Keratinocyte (primary cell): ENCODE measurements at places on chromosomes 12 and 14. TPM values are rescaled to one million over a fixed set of nuclear protein-coding genes. Genes with fewer than 3 reads are reported as not detected.

GALNT4 gene
- 1.9 to 3.7 TPM (median 3.4 TPM) in 3 replicates for polyA plus RNA-seq

PAH gene
- polyA plus RNA-seq, result not detected in 3 replicates

PXMP2 gene
- 16.8 to 18.0 TPM (median 17.2 TPM) in 3 replicates for polyA plus RNA-seq

ANKS1B gene
- polyA plus RNA-seq, result 0.04 TPM in 1 of 3 replicates, not detected in the others

GSG1 gene
- polyA plus RNA-seq, result 0.05 TPM in 1 of 3 replicates, not detected in the others

CCDC197 gene
- not detected in 3 replicates for polyA plus RNA-seq

PPP2R5E gene
- 11.2 to 23.4 TPM (median 22.7 TPM) in 3 replicates for polyA plus RNA-seq

ADSS1 gene
- polyA plus RNA-seq, result 1.7 to 4.9 TPM (median 1.8 TPM) in 3 replicates

NGB gene
- polyA plus RNA-seq, result not detected in 3 replicates

MYO1A gene
- polyA plus RNA-seq, result 0.01 TPM in 1 of 3 replicates, not detected in the others

CLEC1B gene
- polyA plus RNA-seq, result not detected in 3 replicates

PLA2G1B gene
- polyA plus RNA-seq, result not detected in 3 replicates

ADCK1 gene
- 4.8 to 9.5 TPM (median 4.9 TPM) in 3 replicates for polyA plus RNA-seq

CD163L1 gene
- polyA plus RNA-seq, result 0.30 to 0.62 TPM (median 0.35 TPM) in 3 replicates

- H3K36me3 ChIP-seq, result no peaks in the 10 kb centered on the region
- H3K27ac ChIP-seq, result no peak overlapping the region
- H3K4me3 ChIP-seq, result no peak overlapping the region
- no peak for DNase-seq
- H3K4me1 ChIP-seq, result no peaks in the 10 kb centered on the region
Measured at GRCh38 chr12:74820324-74820723, 282.7 kb downstream of the ATXN7L3B start.

- H3K36me3 ChIP-seq, result no peaks in the 10 kb centered on the region
- H3K4me1 ChIP-seq, result peaks cover 52% of the 10 kb centered on the region
- DNase-seq, result no peak
- peak overlapping the region; percentile 57 for H3K4me3 ChIP-seq
Measured at GRCh38 chr12:13101821-13102375, 1.6 kb downstream of the GSG1 start.

DNA sequence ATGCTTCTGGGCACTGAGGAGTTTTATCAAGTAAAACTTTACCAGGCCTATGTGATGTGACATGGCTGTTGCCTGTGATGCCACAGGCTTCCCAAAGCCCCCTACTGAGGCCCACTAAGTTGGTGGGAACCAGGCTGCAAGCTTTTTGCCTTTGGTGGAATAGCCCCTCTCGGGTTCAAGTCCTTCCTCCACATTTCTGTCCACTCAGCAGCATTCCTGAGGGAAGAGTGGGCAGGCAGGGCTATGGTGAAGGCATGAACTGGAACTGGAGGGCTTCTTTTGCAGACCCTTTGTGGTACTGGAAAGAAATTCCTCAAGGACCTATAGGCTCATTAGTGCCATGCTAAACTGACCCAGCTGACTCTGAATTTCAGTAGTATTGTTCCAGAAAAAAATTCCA, 48.5 kb downstream of the WDR20 start:
- H3K4me1 ChIP-seq, result peaks cover 22% of the 10 kb centered on the region
- no peak overlapping the region for H3K4me3 ChIP-seq
- no peaks in the 10 kb centered on the region for H3K36me3 ChIP-seq
- peak overlapping the region; percentile 50 for H3K27ac ChIP-seq
- no peak for DNase-seq

GRCh38 chr14:104882325-104882973, 17.4 kb downstream of the CEP170B start:
- H3K4me1 ChIP-seq, result peaks cover 6% of the 10 kb centered on the region

DNA sequence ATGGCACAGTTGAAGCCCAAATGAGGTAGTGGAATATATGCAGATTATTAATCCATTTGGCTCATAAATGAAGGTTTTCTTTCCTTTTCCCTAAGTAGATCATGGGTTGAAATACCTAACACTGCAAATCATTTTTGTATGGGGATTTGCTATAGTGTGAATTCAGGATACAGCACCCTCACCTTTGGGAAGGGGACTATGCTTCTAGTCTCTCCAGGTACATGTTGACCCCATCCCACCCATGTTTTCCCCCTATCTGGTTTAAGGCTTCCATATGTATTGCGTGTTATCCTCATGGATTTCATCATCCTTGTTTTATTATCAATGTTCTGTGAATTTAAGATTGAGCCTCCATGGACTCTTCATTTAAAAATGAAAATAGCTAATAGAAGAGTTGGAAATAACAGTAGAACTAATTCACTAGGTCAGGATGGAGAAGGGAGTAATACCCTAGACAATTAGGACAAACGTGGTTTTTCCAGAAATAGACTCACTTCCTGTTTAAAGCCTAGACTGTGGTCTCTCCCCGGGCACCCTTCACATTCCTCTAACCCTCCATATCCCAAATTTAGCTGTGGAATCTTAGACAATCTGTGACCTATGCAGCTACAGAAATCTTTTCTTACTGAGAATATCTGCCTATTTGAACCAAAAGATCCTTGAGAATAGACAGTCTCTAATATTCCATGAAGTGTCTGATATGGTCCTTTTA, 56.5 kb downstream of the DAD1 start:
- no peak overlapping the region for H3K4me3 ChIP-seq
- peaks cover 19% of the 10 kb centered on the region for H3K4me1 ChIP-seq
- H3K27me3 ChIP-seq, result no peaks in the 10 kb centered on the region
- H3K36me3 ChIP-seq, result no peaks in the 10 kb centered on the region

- H3K27ac ChIP-seq, result no peak overlapping the region
- no peak for DNase-seq
- H3K4me1 ChIP-seq, result no peaks in the 10 kb centered on the region
- no peak overlapping the region for H3K4me3 ChIP-seq
Measured at GRCh38 chr12:119956047-119956446, 33.0 kb upstream of the BICDL1 start.

DNA sequence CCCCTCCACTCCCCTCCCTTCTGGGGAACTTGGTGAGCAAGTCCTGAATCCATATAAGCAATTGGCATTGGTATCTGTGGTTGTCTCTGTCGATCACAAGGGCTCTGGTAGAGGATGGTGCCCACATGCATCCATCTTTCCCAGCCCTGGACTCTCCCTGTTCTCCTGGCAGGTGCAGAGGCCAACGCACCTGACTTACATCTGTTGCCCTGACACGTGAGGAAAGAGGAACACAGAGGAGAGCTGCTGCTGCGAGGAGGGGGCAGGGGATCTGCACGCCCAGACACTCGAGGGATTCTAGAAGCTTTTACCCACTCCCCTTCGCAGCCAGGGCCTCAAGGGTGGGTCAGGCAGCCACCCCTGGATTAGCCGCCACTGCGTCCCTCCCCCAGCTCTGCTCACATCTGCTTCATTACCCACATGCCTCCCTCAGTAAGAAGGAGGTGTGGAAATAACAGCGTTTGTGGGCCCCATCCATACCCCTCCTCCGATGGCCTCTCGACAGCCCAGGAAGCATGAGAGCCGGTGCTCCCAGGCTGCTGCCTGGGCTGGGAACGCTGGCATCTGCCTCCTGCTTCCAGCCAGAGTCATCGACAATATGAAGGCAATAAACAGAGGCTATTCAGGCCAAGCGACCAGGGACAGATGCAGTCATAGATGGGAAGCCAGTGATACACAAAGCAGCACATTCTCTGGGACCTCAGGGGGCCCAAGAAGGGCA, 56.5 kb downstream of the KDM2B start:
- no peaks in the 10 kb centered on the region for H3K4me1 ChIP-seq
- no peak overlapping the region for H3K27ac ChIP-seq
- H3K36me3 ChIP-seq, result no peaks in the 10 kb centered on the region
- H3K4me3 ChIP-seq, result no peak overlapping the region
- no peak for DNase-seq

- no peak overlapping the region for H3K4me3 ChIP-seq
- no peak overlapping the region for H3K27ac ChIP-seq
- no peak for DNase-seq
- H3K4me1 ChIP-seq, result peaks cover 24% of the 10 kb centered on the region
- no peaks in the 10 kb centered on the region for H3K36me3 ChIP-seq
Measured at GRCh38 chr14:68085742-68086141, 266.2 kb downstream of the RAD51B start.

GRCh38 chr12:125320177-125320576, 254.9 kb downstream of the AACS start:
- H3K27me3 ChIP-seq, result no peaks in the 10 kb centered on the region
- no peaks in the 10 kb centered on the region for H3K36me3 ChIP-seq
- no peak overlapping the region for H3K4me3 ChIP-seq
- no peak for DNase-seq
- no peaks in the 10 kb centered on the region for H3K4me1 ChIP-seq

DNA sequence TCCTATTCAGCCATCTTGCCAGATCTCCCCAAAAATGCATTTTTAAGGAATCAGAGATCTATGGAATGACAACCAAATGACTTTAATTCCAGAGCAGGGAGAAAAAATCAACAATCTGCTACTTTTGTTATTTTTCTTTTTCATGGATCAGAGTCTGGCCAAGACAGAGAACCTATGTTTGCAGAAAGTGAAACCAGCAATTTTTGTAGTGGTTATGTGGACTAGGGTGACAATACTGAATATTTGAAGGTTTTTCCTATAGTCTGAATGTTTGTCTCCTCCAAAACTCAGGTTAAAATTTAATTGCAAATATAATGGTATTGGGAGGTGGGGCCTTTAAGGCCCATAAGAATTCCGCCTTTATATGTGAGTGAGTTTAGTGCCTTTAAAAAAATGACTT, 30.9 kb downstream of the KLRK1 start:
- H3K4me3 ChIP-seq, result no peak overlapping the region
- DNase-seq, result no peak
- H3K27ac ChIP-seq, result no peak overlapping the region
- no peaks in the 10 kb centered on the region for H3K27me3 ChIP-seq
- peaks cover 32% of the 10 kb centered on the region for H3K4me1 ChIP-seq

DNA sequence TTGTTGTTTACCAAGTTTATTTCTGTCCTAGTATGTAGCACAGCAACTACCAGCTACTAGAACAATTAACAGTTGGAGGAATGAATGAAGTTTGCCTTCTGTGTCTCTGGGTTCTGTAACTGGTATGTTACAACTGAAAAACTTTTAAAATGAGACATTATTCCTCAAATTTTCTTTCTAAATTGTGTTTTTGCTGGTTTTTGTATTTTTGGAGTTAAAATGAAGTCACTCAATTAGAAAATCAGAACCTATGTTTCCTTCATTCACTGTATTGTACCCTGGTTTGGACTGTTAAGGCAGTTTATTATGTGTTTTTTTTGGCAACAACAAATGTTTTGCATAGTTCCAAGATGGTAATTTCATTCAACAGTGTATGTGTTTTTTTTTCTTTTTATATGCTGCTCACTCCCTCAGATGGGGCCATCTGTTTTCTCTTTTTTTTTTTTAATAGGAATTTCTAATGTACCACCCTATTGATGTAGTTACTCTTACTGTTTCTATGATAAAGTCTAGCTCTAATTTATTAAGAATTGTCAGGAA, 30.2 kb upstream of the EVL start:
- H3K4me1 ChIP-seq, result peaks cover 34% of the 10 kb centered on the region
- DNase-seq, result no peak
- H3K36me3 ChIP-seq, result no peaks in the 10 kb centered on the region

DNA sequence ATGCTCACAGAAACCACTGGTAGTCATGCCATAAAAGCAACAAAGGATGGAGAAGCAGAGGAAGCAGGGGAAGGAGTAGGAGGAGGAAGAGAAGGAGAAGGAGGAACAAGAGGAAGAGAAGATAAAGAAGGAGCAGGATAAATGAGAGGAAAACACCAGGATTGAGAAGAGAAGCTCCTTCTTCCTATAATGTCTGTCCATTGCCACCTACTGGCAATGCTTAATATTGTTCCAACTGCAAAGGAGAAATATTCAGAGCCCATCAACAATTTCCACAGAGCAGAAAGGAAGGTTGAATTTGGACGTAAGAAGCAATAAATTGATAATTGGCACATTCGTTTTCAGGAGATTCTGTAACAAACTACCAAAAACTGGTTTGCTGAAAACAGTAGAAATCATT, 898.4 kb downstream of the SLC16A7 start:
- no peaks in the 10 kb centered on the region for H3K36me3 ChIP-seq
- no peak overlapping the region for H3K27ac ChIP-seq
- H3K4me1 ChIP-seq, result no peaks in the 10 kb centered on the region
- DNase-seq, result no peak
- H3K4me3 ChIP-seq, result no peak overlapping the region

GRCh38 chr12:56366948-56367347, 4.3 kb upstream of the APOF start:
- no peak overlapping the region for H3K4me3 ChIP-seq
- H3K27me3 ChIP-seq, result no peaks in the 10 kb centered on the region
- H3K4me1 ChIP-seq, result no peaks in the 10 kb centered on the region
- no peaks in the 10 kb centered on the region for H3K36me3 ChIP-seq
- no peak for DNase-seq

- H3K4me3 ChIP-seq, result no peak overlapping the region
- H3K27me3 ChIP-seq, result no peaks in the 10 kb centered on the region
- no peak overlapping the region for H3K27ac ChIP-seq
- H3K36me3 ChIP-seq, result no peaks in the 10 kb centered on the region
Measured at GRCh38 chr12:131572626-131573025, 138.3 kb upstream of the SFSWAP start.

GRCh38 chr14:35438910-35439713, 34.6 kb upstream of the NFKBIA start:
- no peaks in the 10 kb centered on the region for H3K27me3 ChIP-seq
- no peak overlapping the region for H3K4me3 ChIP-seq
- DNase-seq, result no peak
- H3K27ac ChIP-seq, result no peak overlapping the region
- H3K36me3 ChIP-seq, result no peaks in the 10 kb centered on the region
